ENCODE measurements at places on chromosomes 12 and 14.

- no peak for DNase-seq
These were observed 957.1 kb downstream of the DIO2 start for GRCh38 chr14:79254069-79254775.

DNA sequence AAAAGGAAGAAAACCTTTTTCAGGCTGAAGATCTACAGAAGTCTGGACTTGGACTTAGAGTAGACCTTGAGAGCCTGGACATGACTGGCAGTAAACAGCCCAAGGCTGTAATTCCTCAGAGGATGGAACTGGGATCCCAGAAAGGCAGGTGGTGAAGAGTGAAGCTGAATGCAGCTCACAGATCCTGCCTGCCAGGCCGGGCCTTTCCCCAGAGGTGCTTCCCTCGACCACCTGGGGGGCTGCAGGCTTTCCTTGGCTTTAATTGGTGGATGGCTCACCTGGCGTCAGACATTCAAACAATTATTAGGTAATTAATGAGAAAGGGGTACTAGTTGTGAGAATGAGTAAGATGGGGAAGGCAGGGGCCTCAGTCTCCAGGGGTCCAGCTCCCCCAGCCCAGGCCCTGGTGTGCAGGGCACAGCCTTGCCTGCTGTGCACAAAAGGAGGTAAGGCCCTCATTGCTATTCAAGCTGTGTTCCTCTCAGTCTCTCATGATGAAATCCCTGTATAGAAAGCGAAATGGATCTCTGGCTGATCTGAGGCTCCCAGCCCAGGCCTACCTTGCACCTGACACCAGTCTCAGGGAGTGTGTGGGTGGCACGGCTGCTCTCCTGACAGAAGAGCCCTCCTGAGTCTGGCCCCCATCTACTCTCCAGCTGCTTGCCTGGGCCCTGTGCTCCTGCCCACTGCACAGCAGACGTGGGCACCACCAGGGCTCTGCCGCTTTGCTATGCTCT is 63.0 kb upstream of the TCL1A start:
- no peak for DNase-seq

DNA sequence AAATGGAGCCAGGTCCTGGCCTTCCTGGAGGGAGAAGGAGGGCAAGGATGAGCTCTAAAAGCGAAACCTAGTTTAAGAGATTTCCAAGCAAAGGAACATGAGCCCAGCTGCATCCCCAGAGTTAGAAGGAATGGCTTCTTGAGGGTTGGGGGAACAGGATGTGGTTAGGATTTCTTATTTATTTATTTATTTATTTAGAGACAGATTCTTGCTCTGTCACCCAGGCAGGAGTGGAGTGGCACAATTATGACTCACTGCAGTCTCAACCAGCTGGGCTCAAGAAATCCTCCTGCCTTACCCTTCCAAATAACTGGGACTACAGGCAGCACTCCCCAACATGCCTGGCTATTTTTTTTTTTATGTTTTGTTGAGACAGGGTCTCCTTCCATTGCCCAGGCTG is 25.3 kb upstream of the TMEM106C start:
- DNase-seq: no peak

GRCh38 chr12:92088805-92089204 is 56.8 kb downstream of the BTG1 start:
- no peak for DNase-seq

GRCh38 chr12:52311285-52311648 is 9.9 kb downstream of the KRT83 start:
- no peak for DNase-seq

GRCh38 chr14:60253649-60254048 is 4.6 kb downstream of the PPM1A start:
- no peak for DNase-seq

DNA sequence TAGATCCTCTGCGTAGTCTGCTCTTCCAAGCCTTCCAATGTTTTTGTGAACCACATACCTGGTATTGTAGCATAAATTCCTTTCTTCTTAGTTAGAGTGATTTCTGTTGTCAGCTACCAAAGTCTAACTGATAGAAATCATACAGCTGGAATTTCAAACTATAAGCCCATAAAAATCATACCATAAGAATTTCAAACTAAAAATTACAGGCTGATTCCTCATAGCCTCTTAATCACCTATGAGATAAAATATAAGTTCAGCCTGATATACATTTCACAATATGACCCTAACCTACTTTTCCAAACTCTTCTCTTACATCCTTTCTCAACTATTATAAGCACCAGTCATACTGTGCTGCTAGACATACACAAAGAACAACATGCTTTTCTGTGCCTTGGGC is 64.8 kb downstream of the PTHLH start:
- DNase-seq: no peak

DNA sequence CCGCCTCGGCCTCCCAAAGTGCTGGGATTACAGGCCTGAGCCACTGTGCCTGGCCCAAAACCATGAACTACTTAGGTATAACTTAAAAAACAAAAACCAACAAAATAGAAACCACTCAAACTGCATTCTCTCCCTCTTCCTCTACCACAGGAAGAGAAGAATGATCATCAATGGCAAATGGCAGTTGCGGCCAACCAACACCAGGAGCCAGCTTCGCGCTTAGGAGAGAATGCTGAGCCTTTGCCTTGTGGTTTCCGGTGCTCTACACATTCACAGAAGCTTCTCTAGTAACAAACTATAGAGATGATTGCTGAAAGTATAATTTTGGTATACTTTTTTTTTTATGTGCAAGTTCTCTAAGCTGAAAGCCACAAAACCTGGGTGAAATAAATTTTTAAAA is 17.1 kb downstream of the CATSPERB start:
- DNase-seq: no peak

DNA sequence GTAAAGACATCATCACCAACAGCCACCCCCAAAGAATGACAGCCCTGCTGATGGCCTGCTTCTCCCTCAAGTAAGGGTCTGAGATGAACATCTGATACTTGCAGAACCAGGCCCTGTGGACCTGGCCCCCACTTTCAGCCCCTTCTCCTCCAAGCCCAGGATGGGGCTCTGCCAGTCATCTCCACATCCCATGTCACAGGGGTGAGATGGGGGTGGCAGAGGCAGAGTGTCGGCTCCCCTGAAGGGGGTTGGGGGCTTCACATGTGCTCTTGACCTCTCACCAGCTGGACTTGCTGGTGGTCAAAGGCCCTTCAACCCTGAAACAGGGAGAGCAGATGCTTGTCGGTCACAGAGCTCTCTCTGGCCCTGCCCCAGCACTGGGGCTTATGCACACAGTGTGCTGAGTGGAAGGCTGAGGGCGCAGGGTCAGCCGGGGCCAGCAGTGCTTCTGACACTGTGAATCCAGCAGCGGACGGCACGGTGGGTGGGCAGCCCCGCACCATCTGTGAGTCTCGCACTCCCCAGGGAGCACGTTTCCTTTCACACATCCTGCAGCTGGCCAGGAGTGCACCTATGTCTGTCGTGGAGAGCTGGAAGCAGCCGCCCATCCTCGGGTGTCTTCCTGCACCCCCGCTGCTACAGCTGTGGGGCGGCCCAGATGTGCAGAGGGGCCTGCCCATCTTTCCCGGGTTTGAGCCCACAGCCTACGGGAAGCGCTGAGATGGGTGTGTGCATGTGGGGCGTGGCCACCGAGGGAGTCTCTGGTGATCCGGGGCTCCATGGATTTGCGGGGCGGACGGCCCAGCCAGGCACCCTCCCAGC is 94.3 kb downstream of the ADGRD1 start:
- no peak for DNase-seq

DNA sequence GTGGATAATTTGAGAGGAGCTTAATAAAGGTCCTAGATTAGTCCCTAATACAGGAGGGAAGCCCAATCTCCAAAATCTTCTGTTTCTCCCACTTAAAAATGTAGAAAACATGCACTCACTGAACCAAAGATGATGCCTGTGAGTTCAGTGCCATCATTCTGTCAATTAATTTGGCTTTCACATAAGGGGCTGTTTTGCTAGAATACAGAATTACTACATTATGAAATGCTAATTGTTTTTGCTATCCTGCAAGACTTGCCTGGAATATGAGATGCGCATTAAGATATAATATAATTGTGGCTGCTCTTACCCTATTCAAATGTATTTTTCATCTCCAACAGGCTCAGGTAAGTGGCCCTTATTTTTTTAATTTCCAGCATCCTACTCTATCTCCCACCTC is 111.7 kb downstream of the SEC23A start:
- DNase-seq: no peak

DNA sequence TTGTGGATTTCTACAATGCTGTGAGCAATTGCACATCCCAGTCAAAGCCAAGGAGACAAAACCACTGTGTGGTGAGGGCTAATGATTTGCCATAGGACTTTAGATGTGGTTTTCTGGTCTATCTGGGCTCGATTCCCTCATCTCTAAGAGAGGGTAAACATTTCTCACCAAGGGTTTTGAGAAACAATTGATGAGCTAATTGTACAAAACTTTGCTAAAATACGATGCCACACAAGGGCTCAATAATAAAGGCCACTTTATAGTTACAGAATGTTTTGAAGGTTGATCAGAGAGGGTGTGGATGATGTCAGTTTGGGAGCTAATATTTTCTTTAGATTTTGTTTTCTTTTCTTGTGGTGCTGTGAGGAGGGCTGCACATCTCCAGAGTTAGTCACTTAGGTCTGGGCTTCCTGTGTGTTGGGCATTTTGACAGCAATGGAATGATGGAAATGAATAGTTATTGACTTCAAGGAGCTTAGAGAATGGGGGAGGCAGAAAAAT is 60.8 kb upstream of the SLC38A4 start:
- no peak for DNase-seq
